ENCODE measurements at places on chromosomes 1 and 21.

- no peak for DNase-seq
Observed at GRCh38 chr1:15698201-15698600, 14.1 kb downstream of the PLEKHM2 start.

DNA sequence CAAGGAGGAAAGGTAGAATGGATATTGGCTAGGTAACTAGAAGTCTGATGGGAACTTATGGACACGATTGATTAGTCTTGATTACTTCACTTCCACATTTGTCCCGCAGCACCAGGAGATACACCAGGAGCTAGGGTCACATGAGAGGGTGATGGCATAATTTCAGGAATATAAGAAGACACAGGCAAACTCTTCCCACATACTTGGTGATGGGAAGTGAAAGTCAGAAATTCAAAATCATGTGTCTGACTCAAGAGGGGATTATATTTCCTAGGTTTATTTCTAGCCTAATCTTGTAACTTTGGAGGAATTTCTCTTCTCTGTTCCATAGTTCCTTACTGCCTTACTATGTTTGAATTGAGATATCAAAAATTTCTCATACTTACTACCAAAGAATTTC is 185.0 kb downstream of the PBX1 start:
- no peak for DNase-seq

DNA sequence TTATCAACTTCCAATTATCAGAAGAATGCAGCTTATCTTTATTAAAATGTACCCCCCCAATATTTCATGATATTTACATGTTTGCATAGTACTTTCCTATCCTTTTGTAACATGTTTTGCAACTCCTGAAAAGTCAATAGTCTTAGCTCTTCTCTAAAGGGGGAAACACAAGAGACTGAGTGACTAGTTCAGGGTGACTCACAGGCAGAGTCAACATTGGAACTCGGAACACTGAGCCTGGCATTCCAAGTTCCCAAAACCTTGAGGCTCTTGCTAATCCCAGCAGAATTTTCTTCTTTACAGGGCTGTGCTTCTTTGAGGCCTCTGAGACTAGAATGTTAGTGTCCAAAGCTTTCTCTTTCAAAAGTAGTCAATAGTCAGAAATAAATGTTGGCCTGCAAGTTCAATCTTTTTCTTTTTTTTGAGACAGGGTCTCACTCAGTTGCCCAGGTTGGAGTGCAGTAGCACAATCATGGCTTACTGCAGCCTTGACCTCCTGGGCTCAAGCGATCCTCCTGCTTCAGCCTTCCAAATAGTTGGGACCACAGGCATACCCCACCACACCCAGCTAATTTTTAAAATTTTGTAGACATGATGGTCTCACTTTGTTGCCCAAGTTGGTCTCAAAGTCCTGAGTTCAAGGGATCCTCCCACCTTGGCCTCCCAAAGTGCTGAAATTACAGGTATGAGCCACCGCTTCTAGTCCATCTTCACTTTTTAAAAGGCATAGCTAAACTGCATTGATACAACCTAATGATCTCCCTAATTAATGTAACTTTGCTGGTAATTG is 37.5 kb downstream of the ZNF281 start:
- peak; percentile 46 for DNase-seq

DNA sequence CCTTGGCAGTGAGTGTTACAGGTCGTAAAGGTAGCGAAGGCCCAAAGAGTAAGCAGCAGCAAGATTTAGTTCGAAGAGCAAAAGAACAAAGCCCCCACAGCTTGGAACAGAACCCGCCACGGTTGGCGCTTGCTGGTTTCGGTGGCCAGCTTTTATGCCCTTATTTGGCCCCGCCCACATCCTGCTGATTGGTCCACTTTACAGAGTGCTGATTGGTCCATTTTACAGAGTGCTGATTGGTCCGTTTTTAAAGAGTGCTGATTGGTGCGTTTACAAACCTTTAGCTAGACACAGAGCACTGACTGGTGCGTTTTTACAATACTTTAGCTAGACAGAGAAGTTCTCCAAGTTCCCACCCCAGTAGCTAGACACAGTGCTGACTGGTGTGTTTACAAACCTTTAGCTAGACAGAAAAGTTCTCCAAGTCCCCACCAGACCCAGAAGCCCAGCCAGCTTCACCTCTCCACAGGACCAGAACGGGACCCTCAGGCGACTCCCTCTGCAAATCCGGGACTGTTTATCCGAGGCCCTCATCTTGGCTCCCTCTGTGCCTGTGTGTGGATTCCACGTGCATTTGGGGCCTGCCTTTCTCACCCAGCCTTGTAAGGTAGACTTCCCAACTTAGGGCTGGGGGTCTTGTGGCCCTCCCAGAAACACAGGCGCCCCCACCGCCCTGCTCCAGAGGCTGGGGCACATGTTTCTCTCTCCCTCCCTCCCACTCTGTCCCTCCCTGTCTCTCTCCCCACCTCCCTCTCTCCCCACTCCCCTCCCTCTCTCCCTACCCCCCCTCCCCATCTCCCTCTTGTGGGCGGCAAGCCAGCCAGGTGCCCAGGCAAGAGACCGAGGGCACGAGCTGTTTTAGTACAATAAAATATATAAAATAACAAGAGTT is 12.6 kb downstream of the FTCD start:
- no peak for DNase-seq

GRCh38 chr1:110686188-110686587 is 11.4 kb upstream of the KCNA3 start:
- DNase-seq, result no peak

DNA sequence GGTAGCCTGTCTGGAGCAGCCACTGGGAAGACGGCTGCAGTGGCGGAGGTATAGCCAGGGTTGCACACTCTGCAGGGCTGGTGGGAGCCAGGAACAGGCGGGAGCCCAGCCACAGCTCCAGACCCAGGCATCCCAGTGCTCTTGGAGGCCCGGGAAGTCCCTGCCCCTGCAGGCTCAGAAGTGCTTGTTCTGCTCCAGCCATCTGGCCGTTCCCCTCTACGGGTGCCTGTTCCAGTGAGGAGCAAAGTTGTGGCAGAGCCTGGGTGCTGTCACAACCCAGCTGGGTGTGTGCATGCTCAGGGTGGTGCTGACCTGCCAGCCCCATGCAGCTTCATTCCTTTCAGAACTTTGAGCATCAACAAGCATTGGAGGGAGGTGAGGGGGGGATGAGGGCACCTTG is 31.7 kb upstream of the BACE2 start:
- no peak for DNase-seq

DNA sequence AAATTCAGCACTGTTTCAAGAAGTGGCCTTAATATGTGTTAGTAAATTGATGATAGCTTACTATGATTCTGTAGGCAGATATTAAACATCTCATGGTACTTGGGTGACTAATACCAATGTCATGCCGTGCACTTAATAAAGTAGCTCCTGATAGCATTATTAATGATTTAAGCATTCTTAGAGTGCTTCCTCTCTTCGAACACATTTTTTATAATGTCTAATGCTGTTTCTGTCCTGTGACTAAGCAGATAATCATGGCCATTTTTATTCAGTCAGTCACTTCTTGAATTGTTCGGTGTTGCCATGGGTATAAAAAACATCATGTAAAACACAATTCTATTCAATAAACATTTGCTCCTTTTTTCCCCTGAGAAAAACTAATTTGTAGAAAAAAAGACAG is 804.6 kb upstream of the ADGRL4 start:
- no peak for DNase-seq

GRCh38 chr1:23522244-23522982 is 8.6 kb downstream of the E2F2 start:
- no peak for DNase-seq

GRCh38 chr1:17192394-17193221 is 12.3 kb upstream of the PADI1 start:
- DNase-seq, result no peak

DNA sequence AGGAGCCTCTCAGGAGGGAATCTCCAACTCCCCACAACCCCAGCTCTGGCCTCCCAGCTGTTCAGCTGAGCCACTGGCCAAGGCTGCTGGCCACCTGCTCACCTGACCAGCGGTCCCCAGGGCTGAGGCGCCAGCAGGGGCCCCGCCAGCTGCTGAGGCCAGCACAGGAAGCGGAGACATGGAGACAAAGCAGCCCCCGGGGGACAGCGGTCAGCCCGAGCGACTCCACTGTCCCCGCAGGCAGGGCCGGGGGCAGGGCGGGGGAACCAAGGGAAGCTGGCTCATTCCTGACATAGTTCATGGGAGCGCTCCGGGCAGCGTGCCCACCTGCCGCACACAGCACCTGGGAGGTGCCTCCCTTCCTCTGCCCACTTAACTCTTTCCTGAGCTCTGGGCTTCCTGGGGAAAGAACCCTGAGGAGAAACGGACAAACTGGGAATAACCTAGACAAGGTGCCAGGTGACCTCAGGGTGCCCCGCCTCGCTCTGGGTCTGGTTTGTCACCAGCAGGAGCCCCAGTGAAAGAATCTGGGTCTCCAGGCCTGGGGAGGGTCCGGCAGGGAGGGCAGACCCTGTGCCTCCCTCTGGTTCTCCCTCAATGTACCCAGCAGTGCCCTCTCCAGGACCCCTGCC is 10.7 kb downstream of the EPHA2 start:
- no peak for DNase-seq

DNA sequence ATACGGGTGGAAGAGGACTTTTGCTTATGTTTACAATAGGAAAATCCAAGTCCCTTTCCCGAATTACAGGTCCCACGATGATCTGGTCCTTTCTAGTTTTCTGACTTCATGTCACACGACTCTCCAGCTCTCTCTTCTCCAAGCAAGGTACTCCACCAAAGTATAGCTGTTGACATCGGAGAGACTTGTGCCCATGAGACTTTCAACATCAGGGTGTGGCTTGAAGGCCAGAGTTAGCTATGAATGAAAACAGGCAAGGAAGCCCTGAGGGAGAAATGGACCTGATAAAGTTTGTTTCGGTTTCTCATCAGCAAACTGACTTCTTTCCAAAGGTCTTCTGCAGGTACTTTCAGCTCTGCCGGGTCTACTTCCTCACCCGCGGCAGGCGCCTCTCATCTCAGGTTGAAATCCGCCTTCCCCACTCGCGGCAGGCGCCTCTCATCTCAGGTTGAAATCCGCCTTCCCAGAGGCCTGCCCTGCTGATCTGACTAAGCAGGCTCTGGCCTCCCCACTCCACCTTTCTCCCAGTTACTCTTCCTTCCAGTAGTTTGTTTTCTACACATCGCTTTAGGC is 2.1 kb upstream of the PER3 start:
- DNase-seq, result no peak

DNA sequence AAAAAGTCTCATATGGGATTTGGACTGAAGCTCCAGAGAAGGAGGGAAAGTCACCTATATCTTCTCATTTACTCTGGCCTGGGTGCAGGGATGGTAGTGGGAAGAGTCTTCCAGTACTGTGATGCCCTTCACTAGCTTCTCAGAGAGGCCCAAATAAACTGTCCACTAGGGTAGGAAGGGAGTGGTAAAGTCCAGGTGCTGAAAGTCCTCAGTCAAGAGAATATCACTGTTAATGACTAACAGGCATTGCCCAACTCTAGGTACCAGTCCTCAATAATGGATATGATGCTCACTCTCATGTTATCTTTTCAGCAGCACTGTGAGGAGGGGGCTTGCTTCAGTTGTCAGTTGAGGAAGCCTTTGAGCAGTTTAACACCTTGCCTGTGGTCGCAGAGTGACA is 64.0 kb downstream of the LHX8 start:
- DNase-seq, result no peak

DNA sequence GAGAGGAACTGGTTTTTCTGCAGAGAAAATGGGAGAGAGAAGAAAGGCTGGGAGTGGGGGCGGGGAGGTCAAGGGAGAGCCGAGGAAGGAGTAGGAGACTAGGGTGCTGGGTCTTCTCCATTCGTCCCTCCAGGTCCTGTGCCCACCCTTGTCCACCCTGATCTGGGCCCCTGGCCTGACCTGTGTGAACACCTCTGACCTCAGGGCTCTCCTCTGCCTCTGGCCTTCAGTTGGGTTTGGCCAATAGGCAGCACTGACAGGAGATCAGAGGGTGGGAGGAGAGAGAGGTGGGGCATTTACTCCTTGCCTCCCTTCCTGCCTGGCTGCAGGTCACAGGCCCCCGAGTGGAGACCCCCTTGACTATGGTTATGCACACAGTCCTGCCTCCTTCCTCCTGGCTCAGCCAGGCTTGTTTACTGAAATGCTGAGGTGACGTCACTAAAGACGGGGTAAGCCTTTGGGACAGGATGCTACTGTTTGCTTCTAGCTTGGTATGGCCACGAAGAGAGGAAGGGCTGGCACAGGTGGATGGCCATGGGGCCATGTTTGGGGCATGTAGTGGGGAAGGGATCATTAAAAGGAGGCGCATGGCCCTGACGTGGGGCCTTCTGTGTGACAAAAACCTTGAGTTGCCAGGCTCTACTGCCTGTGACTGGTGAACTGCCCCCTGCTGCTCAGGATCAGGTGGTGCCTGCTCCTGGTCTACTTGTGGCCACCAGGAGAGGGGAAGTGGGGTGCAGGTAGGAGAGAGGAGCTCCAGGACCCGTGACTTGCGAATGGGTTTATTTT is 248.7 kb upstream of the CSF3R start:
- no peak for DNase-seq

DNA sequence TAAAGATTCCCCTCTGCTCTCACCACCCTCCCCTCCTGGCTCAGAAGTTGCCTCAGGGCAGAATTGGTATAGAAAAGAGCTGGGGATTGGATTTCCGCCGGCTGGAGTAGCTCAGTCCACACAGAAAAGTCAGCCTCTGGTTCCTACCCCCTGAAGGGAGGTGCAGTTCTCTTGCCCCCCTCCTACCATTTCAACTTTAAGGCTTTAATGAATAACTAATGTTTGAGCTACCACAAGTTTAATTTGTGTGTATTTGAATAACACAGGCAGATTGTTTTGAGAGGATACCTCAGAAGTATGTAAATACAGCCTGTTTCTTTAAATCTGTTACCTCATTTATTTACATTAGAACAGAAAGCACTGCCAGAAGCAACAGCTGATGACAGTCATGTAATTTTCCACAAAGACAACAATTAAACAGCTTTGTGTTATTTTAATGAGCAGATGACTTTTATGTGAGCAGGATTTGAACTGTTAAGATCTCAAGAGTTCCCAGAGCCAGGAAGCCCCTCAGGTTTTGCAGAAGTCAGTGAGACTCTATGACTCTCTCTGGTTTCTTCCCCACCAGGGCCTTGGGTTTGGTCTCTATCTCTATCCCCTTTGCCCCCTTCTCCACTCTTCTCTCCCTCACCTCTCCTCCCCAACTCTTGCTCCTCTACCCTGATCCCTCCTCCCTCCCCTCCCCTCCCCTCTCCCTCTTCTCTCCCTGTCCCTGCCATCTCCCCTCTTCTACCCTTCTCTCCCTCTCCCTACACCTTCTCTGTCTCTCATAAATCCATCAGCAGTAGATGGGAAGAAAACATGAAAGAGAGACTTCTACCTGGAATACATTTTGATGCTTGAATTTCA is 26.3 kb downstream of the DUSP10 start:
- DNase-seq, result peak; percentile 49

DNA sequence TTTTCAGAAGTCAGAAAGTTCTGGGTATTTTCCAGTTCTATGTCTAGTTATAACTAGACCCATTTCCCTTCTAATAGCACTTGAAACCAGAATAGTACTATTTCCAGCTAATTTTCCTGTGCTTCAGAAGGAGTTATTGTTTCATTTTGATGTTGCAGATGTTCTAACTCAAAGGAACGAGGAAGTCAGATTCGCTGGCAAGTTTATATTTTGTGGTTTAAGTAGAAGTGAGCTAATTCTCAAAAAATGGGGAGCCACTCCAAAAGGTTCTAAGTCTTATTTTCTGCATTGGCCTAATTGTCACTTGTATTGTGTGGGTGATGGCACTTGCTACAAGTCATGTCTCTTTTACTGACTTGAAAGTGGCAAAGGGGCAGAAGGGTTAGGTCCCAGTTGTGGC is 18.1 kb downstream of the CCDC185 start:
- no peak for DNase-seq
